A549 treated with GW870086 at 1 μM for 4 hours (cell line): ENCODE measurements at places on chromosomes 1 and 21. TPM values are rescaled to one million over a fixed set of nuclear protein-coding genes. Genes with fewer than 3 reads are reported as not detected.

Gene AMPD2
- 21.8 to 31.1 TPM (median 23.9 TPM) in 5 replicates for total RNA-seq

Gene S100A12
- total RNA-seq: not detected in 5 replicates

Gene TSPEAR
- total RNA-seq: not detected in 5 replicates

Gene TNFAIP8L2
- total RNA-seq: not detected in 5 replicates

Gene CASQ2
- total RNA-seq: 0.06 TPM in 1 of 5 replicates, not detected in the others

Gene CNKSR1
- 0.20 to 0.50 TPM (median 0.32 TPM) in 5 replicates for total RNA-seq
